ENCODE measurements at places on chromosomes 5 and 9.

DNA sequence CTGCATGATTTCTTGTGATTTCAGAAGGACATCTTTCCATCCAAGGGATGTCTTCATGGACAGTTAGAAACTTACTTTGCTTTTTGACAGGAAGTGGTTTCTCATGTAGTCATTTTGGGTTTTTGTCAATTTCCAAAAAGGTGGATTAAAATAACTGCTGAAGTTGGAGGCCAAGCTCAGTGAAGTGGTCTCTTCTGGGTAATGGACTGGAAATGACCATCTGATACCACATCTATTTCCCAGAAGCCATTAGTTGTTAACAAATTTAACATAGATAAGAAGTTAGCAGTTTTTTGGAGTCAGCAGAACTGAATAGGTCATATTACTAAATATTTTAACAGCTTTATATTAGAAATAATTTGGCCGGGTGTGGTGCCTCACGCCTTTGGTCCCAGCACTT is 86.2 kb upstream of the MYO10 start:
- no peak for DNase-seq

DNA sequence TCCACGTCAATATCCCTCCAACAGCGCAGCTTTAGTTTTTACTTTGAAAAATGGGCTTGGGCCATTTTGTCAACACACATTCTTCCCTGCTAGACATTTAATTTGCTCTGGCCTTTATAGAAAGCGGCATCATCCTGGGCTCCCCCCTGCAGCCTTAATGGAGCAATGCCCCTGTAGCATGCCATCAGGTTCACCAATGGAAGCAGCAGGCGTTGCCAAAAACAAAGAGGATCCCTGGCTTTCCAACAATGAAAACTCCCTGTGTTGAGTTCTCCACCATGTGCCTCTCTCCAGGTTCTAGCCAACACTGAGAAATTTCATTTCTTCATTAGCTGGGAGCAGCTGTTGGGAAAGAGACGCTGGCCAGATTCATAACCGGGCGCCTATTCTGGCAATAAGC is 139.5 kb downstream of the ZNF622 start:
- no peak for DNase-seq

DNA sequence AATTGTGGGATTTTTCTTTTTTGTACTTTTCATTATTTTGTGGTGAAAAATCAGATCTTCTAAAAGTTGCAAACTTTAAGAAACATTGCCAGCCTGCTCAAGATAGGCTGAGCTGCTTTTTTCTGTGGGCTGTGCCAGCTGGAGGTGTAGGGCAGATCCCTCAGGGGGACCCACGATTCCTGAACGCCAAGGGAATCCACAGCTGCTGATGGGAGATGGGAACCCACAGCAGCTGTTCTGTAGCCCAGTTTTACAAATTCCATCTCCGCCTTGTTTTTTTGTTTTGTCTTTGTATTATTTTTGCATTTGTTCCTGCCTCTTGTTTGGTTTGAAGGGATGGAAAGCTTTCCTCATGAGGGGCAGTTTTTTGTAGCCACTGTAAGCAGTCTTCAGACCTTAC is 91.0 kb downstream of the WWC1 start:
- no peak for DNase-seq

DNA sequence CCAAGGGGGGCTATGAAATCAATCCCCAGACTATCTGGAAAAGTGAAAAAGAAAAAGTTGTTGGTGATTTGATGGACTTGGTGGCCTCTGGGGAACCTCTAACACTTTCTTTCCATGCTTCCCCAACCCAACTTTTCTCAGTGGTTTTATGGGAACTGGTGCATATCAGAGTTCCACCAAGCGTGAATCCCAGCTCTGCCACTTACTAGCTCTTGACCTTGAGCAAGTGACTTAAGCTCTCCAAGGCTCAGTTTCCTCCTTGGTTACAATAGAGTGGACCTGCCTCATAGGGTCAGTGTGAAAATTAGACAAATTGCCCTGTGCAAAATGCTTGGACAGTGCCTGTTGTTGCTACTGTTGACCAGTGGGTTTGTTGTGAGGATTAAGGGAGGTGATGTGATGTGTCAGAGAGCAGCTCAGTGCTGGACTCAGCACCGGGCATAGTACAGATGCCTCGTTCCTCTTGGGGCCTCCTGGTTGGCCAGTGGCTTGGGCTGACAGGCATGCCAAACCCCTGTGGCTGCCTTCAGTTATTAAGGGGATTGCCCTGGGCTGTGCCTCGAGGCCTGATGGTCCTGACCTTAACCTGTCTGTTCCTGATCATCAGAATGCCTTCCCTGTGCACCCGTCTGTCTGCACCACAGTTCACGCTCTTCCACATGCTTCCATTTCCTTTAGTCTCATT is 49.3 kb downstream of the COL15A1 start:
- no peak for DNase-seq

- DNase-seq = no peak
Measured at GRCh38 chr5:10289353-10289752, 18.3 kb downstream of the CMBL start.

- no peak for DNase-seq
Measured at GRCh38 chr5:147935032-147935431, 28.7 kb upstream of the C5orf46 start.

DNA sequence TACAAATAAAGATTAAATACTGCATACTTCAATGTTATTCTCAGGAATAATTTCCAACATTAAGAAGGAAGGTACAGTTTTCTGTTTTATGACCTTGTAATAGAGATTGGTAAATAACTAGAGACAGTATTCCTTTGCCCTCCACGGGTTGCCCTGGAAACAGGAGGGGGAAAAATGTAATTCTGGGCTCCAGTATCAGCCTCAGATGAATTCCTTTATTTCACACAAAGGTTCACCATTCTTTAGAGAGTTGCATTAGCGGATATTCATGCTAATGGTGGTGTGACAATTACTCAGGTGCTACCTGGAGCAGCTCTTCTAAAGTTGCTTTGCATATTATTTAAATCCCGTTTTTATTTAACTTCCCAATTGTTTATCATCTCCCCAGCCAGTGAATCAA is 42.6 kb downstream of the CETN3 start:
- no peak for DNase-seq

- DNase-seq = no peak
Measured at GRCh38 chr9:125524583-125525355, 182.2 kb downstream of the MAPKAP1 start.

GRCh38 chr5:130965920-130966319 is 199.1 kb downstream of the HINT1 start:
- DNase-seq = no peak

- DNase-seq = no peak
Measured at GRCh38 chr9:7315746-7316145, 483.8 kb downstream of the DMAC1 start.

DNA sequence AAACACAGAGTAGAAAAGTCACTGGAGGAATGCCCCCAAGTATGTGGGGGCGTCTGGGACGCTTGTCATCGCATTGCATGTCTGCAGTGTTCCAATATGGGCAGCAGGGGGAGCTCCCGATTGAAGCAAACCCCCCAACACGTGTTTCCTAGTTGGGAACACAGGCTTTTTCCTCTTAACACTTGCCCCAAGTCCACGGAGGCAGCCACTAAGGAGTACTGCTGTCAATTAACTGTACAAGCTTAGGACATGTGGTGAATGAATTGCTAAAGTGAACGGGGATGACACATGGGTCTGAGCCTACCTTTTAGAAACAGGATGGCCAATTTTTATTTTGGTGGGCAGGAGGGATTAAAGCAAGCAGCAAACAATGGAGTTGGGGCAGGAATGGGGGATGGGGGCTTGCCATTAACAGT is 2.2 kb downstream of the GABRB2 start:
- peak; percentile 72 for DNase-seq

GRCh38 chr5:111689357-111689935 is 67.5 kb downstream of the NREP start:
- DNase-seq = no peak

DNA sequence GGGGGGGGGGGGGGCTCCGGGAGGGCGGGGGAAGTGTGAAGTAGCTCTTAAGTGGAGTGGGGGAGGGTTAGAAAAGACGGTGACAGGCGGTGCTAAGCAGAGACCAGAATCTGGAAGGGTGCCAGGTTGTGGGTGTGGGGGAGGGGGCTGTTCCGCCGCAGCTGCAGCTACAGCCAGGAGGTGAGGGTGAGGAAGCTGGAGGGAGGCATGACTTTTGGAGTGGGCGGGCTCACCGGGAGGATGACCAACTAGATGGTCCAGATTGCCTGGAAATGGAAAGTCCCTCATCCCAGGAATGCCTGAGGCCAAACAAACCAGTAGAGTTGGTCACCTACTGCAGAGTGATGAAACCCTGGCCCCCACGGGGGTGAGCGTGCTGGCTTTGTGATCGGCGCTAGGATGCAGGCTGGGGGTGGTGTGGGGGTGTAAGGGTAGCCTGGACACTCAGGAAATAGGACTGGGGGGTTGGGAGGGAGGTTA is 158.1 kb upstream of the SHB start:
- peak; percentile 68 for DNase-seq

GRCh38 chr5:13648822-13649221 is 295.7 kb downstream of the DNAH5 start:
- no peak for DNase-seq

GRCh38 chr5:132750471-132751230 is 3.4 kb downstream of the CCNI2 start:
- DNase-seq = no peak

DNA sequence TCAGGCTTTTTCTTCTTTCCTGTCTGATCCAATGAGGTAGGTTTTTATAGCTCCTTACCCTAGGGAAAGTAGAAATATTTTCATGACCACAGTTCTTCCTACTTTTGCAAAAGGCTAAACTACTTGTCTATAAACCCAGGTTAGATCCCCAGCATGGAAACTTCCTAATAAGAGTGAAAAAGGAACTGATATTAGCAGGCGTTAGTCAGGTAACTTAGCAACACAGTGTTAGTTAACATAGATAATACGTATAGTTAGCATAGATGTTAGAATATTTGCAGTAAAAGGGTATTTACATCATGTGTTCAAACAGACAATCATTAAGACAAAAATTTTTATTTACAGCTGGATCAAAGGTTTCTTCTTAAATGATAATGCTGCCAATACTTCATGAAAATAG is 162.9 kb upstream of the DAB2 start:
- no peak for DNase-seq

DNA sequence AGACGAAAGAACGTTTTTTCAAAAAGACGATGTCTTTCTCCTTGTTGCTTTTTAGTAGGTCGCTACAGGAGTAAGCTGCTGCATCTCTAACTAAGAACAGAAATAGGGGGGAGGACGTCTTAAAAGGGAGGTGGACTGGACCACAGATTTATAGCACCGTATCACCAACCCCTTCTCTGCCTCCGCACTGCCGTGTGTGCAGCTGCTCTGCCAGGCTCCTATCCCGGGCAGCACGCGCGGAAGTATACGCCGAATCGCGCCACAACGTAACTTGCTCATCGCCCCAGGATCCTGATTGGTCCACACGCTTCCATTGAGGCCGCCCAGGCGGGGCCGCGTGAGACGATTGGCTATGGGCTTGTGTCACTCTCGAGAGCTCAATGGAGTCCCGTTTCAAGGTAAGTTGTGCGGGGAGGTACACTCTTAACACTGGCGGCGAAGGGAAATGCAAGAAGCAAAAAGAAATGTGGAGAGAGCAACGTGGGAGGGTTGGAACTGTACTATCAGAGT is at the start of gene ELAVL2:
Gene ELAVL2, minus strand, starts transcription at position 121 of the 510 bp plus-strand sequence. CDS start 64,006 bp downstream, outside the sequence.
- no peak for DNase-seq

DNA sequence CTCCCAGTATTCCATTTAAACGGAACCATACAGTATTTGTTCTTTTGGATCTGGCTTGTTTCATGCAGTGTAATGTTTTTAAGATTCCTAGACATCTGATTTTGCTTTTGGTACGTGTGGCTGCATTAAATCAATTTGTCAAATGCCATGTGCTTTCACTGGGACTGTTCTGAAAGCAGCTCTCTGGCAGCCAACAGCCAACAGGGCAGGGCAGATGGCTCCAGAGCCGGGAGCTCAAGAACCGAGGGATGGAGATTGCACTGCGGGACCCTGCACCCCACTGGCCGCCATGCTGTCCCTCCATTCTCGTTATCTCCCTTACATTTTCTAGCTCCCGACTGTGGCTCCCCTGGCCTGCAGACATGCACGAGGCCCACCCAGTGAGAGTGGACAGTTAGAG is 33.4 kb upstream of the AIF1L start:
- no peak for DNase-seq

DNA sequence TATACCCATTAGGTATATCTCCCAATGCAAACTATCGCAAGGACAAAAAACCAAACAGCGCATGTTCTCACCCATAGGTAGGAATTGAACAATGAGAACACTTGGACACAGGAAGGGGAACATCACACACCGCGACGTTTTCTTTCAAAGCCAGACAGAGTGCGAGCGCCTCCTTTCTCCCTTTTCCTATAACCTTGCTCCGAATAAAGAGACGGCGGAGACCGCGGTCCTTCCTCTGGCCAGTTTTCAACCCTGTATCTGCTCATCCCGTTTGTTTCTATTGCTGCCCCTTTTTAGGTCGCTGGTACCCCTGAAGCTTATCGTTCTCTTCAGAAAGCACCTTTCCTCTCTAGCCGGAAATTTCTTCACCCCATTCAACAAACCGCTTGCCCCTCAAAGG is 1.3 kb downstream of the LVRN start:
- no peak for DNase-seq

DNA sequence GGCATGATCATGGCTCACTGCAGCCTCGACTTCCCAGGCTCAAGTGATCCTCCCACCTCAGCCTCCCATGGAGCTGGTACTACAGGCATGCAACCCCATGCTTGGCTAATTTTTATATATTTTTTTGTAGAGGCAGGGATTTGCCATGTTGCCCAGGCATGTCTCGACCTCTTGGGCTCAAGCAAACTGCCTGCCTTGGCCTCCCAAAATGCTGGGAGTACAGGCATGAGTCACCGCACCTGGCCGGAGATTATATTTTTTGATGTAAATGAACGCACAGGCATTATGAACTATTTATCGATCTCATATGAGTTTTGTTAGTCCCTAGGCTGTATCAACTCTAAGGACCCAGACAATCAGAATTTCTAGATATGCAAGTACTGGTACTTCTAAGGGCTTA is 25.5 kb upstream of the CEP120 start:
- DNase-seq = no peak

GRCh38 chr9:126613651-126614050 is at the start of gene LMX1B:
Gene LMX1B, plus strand, starts transcription at chr9:126613928. Its CDS starts 522 bp downstream, at chr9:126614450.
- DNase-seq = peak; percentile 45

GRCh38 chr9:96612966-96613589 is 6.6 kb downstream of the CDC14B start:
- DNase-seq = no peak

GRCh38 chr5:62596096-62596495 is 17.5 kb downstream of the LRRC70 start:
- no peak for DNase-seq

DNA sequence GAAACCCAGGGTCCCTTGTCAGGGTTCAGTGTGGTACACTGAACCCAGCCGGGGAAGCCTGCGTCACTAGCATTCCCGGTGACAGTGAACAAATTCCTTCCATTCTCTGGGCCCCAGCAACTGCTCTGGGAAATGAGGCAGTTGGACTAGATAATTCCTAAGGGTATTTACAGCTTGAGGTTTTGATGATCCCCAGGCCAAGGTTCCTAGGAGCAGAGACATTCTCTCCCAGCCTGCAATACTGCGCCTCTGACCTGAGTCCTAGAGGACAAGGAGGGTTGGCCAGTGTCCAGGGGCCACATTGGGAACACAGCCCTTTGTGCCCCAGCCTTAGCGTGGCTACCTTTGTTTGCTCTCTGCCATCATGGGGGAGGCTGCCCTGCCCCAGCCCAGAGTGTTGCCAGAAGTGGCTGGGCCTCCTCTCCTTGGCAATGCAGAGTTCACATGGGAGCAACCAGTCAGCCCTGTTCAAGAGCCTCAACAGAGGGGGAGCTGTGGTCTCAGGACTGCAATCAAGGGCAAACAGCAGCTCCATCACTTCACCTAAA is 178.2 kb downstream of the SEC61B start:
- DNase-seq = no peak

Data from GM20000 (cell line).